ENCODE measurements at places on chromosomes 11 and 22. TPM values are rescaled to one million over a fixed set of nuclear protein-coding genes. Genes with fewer than 3 reads are reported as not detected.
A peak's percentile ranks its signal among the peaks of the same experiment; 100 is the strongest.

The FGF19 gene
- polyA plus RNA-seq, result not detected

The PIH1D2 gene
- polyA plus RNA-seq, result 1.2 TPM

DNA sequence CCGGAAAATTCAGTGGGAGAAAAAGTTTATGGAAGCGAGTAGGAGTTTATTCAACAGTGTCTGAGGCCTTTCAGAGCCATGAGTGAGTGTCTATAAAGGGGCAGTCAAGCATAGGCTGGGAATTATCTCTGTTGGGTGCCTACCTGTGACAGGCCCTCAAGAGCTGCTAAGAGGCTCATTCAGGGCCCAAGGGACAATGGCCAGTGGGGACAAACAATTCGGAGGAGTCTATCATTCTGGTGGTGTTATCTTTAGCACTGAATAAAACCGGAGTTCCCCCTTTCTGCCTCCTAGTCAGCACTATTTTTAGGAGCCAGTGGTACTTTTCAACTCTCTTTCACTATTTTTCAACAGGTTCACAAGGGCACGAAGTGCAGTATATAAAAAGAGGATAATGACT lies 89.5 kb upstream of the HTATIP2 start:
- DNase-seq, result no peak

The RAB36 gene
- polyA plus RNA-seq, result 4.7 TPM

DNA sequence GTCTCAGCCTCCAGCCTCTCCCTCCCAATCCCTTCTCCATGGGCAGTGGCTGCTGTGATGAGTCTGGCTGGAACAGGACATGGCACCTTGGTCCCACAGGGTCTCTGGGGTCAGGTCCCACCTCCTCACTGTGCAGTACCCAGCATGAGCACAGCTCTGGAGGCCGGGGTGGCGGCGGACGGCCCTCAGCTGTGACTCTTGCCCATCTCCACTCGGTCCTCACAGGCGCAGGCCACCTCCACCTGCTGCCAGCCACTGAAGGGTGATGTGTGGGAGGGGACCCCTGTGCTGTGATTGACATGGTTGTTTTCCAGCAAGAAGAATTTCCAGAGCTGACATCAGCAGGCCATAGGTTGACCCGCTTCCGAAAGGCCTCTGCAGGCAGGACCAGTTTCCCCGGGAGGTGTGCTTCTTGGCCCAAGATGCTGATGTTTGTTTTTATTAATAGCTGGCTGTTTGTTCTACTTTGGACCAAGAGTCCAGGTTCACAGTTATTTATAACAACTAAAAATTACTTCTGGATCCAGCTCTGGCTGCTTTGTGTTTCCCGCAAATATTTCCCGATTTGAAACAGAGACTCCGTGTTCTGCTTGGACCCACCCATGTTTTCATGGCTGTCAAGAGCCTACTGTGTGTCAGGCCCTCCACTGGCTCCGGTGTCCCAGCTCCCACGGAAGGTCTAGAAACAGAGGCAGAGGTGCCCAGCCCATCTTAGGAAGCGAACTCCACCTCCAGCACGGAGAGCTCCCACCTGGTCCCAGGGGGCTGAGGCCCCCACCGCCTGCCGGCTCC lies 45.7 kb downstream of the SCUBE1 start:
- no peak for DNase-seq

GRCh38 chr22:22791438-22792181 lies 96.0 kb upstream of the IGLL5 start:
- DNase-seq, result no peak

GRCh38 chr11:23554002-23554401 lies 693.7 kb upstream of the CCDC179 start:
- no peak for DNase-seq

- DNase-seq, result no peak
Measured at GRCh38 chr11:67271541-67272284, 5.4 kb downstream of the GRK2 start.

DNA sequence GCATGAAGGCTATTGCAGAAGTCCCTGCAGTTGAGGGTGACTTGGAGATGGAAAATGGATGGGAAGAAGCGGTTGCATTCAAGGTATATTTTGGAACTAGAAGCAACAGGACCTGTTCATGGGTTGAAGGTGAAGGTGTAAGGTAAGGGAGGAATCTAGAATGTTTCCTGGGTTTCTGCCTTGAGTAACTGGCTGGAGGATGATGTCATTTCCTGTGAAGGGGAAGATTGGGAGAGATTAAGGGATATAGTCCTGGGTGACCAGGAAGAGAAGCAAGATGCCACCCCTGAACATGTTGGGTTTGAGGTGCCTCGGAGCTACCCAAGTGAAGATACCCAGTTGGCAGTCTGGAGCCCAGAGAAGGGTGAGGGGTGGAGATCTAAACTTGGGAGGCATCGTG lies 12.1 kb upstream of the MOGAT2 start:
- no peak for DNase-seq

DNA sequence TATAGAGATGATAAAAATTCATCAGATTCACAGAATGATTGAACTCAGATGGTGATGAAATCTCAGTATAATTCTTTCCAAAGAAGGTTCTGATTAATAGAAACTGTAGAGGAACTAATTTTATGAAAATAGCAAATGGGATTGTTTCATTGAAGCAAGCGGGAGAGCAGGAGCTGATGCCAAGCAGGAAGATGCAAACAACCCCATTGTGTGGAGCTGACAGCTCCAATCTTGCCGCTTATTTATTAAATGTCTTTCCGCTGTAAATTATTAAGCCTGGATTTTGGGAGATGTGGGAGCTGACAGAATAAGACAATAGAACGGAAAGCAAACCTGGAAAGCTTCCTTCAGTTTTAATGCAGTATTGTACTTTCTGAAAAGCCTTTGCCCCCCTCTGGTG lies 6.0 kb upstream of the TMEM218 start:
- no peak for DNase-seq

GRCh38 chr11:76694664-76695063 lies 24.1 kb upstream of the LRRC32 start:
- peak; percentile 31 for DNase-seq

The PTPRCAP gene
- 0.25 TPM for polyA plus RNA-seq

- DNase-seq, result no peak
Measured at GRCh38 chr11:66335531-66336233, 552 bp downstream of the RIN1 start.
